Stomach (tissue), 19 donors: ENCODE measurements at places on chromosomes 3 and 15.

DNA sequence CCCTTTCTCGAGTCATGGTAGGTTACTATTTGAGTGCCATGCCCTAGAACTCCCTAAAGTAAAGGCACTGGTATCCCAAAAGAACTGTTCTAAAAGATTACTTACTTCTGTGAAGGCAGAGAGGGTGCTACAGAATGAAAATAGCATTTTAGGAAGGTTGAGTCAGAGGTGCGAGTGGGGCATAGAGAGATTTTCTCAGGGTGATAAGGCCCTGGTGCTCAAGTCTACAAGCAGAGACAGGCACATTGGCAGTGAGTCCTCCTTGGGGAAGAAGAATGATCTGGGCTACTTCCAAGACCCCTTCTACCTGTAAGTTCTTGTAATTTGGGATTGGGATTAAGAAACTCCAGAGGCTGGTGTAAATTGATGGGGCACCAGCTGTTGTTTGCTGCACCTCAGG is 96.7 kb downstream of the AKAP13 start:
- H3K4me1 ChIP-seq = peaks cover 58% of the 10 kb centered on the region
- H3K4me3 ChIP-seq = no peak overlapping the region
- no peak for DNase-seq

DNA sequence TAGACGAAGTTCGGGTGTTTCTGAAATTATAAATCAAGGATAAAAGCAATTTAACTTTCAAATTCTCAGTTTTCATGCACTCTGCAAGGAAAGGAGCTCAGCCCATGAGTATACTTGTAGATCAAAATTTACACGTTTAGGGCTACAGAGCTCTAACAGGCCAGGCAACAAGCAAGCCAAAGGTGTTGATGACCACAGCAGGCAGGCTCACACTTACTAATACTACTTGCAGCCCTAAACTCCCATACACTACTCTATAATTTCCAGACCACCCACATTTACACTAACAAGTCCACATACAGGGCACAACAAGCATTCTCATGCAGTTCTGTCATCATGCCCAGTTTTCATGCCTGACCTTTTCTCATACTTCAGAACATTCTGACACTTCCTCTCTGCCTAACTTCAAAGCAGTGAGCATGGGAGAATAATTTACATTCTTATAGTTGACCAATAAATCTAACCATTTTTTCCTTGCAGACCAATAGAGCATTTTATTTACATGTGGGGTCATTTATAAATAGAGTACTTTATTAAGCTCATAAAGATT is 124.7 kb upstream of the FRMD4B start:
- H3K27me3 ChIP-seq = no peaks in the 10 kb centered on the region
- H3K4me1 ChIP-seq = no peaks in the 10 kb centered on the region
- H3K36me3 ChIP-seq = no peaks in the 10 kb centered on the region

- H3K27ac ChIP-seq = no peak overlapping the region
- no peaks in the 10 kb centered on the region for H3K36me3 ChIP-seq
- H3K27me3 ChIP-seq = no peaks in the 10 kb centered on the region
- no peak overlapping the region for H3K4me3 ChIP-seq
These were observed 121.4 kb downstream of the VGLL3 start for GRCh38 chr3:86869566-86869965.

- no peak overlapping the region for H3K27ac ChIP-seq
- DNase-seq = no peak
- no peaks in the 10 kb centered on the region for H3K27me3 ChIP-seq
- H3K36me3 ChIP-seq = no peaks in the 10 kb centered on the region
- H3K4me1 ChIP-seq = no peaks in the 10 kb centered on the region
These were observed 3.3 kb downstream of the DNAJB8 start for GRCh38 chr3:128463354-128463753.

GRCh38 chr15:32877252-32878019 is 159.6 kb downstream of the GREM1 start:
- peaks cover 34% of the 10 kb centered on the region for H3K4me1 ChIP-seq
- H3K4me3 ChIP-seq = no peak overlapping the region
- H3K36me3 ChIP-seq = no peaks in the 10 kb centered on the region

- DNase-seq = no peak
- H3K4me1 ChIP-seq = no peaks in the 10 kb centered on the region
- no peak overlapping the region for H3K4me3 ChIP-seq
- no peaks in the 10 kb centered on the region for H3K27me3 ChIP-seq
These were observed 505.8 kb downstream of the EPHA3 start for GRCh38 chr3:89613241-89613640.

GRCh38 chr3:187623285-187623814 is 46.8 kb downstream of the SST start:
- H3K36me3 ChIP-seq = no peaks in the 10 kb centered on the region
- H3K27me3 ChIP-seq = no peaks in the 10 kb centered on the region
- no peak overlapping the region for H3K4me3 ChIP-seq
- H3K27ac ChIP-seq = no peak overlapping the region

DNA sequence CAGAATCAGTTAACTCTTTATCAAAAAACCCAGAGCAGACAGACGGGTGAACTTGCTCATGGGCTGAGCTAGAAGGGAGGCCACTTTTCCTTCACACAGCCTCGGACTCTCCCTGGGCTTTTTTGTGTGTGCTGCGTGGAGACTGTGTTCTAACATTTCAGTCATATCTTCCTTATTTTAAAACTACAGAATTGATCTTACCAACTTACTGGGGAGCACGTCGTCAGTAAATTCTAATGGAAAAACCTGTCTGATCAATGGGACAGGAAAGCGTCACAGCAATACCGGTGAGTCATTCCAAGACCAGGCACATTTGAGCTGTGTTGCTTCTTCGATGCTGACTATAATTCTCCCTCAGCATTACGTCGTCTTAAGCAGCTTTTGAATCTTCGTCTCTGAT is 145.1 kb downstream of the LPP start:
- no peaks in the 10 kb centered on the region for H3K36me3 ChIP-seq
- H3K4me3 ChIP-seq = no peak overlapping the region
- peak overlapping the region; percentile 47 for H3K27ac ChIP-seq
- no peaks in the 10 kb centered on the region for H3K27me3 ChIP-seq
- DNase-seq = no peak

- peaks cover 18% of the 10 kb centered on the region for H3K36me3 ChIP-seq
- DNase-seq = no peak
- no peak overlapping the region for H3K27ac ChIP-seq
- H3K27me3 ChIP-seq = no peaks in the 10 kb centered on the region
- H3K4me1 ChIP-seq = no peaks in the 10 kb centered on the region
These were observed 23.9 kb downstream of the ATP1B3 start for GRCh38 chr3:141900343-141900742.

- H3K4me1 ChIP-seq = peaks cover 6% of the 10 kb centered on the region
- DNase-seq = no peak
- H3K27ac ChIP-seq = no peak overlapping the region
- no peaks in the 10 kb centered on the region for H3K36me3 ChIP-seq
- no peak overlapping the region for H3K4me3 ChIP-seq
These were observed 93.2 kb upstream of the CCDC80 start for GRCh38 chr3:112734171-112734570.

DNA sequence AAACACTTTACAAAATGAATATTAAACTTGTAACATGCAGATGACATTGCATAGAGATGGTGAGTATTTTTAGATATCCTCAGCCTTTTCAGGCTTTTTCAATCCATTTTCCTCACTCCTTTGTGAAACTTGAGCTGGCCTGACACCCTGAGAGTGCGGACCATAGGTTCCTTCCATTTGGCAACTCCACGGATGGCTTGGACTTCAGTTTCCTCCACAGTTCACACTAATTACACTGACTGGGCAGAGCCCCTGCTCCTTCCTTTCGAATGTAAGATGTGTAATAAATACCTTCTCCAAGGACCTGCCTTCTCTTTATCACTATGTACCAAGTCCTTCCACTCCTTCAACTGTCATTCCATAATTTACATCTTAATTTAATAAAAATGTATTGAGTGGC is 141.7 kb upstream of the LRIG1 start:
- no peak for DNase-seq
- no peaks in the 10 kb centered on the region for H3K27me3 ChIP-seq
- H3K4me3 ChIP-seq = no peak overlapping the region
- H3K27ac ChIP-seq = no peak overlapping the region

GRCh38 chr3:5087209-5087608 is 34.9 kb upstream of the ARL8B start:
- no peaks in the 10 kb centered on the region for H3K36me3 ChIP-seq
- DNase-seq = no peak
- no peak overlapping the region for H3K27ac ChIP-seq
- no peak overlapping the region for H3K4me3 ChIP-seq
- peaks cover 5% of the 10 kb centered on the region for H3K4me1 ChIP-seq

DNA sequence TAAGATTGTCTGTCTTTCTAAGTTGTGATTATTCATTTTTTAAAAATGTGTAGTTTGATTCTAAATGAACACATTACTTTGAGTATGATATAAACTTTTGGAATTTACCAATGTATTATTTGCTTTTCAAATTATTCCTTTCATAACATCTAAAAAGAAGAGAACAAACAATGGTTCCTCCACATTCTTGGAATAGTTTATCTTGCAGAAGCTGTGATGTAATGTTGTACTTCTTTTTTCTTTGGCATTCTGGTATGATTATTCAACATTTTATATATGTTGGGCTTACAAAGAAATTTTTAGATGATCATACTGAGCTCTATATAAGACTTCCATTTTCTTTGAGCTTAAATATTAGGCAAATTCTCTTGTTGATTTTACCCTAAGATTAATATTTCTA is 419.2 kb downstream of the DIPK2A start:
- no peaks in the 10 kb centered on the region for H3K4me1 ChIP-seq
- H3K36me3 ChIP-seq = no peaks in the 10 kb centered on the region
- DNase-seq = no peak
- no peak overlapping the region for H3K27ac ChIP-seq

GRCh38 chr3:4757575-4758248 is 221.5 kb upstream of the BHLHE40 start:
- peak overlapping the region; percentile 65 for H3K27ac ChIP-seq
- no peak for DNase-seq
- H3K27me3 ChIP-seq = no peaks in the 10 kb centered on the region
- peaks cover 26% of the 10 kb centered on the region for H3K36me3 ChIP-seq
- H3K4me3 ChIP-seq = no peak overlapping the region

- H3K4me3 ChIP-seq = no peak overlapping the region
- H3K27ac ChIP-seq = no peak overlapping the region
These were observed 762.7 kb downstream of the ROBO1 start for GRCh38 chr3:79005084-79005483.

DNA sequence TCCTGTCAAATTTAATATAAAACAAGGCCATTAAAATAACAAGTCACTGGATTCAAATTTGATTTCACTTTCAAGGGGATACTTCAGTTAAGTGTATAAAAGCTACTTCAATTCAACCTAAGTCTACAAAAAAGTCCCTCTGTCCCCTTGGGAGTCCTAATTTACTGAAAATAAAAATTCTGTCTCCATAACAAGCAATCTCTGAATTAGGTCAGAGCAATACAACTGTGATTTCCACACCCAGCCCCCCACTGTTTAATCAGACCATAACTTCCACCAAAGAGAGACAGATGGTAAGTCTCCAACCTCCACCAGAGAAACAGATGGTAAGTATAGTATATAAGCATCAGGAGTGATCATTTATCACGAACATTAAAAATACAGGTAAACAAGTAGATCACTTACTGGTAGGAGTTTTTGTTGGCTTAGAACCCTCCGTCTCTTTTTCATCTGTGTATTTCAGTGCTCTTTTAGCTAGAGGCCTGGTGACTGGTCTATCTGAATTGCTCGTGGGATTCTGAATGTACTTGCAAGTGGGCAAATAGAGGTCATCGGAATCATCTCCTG is 12.1 kb downstream of the SGO1 start:
- no peak overlapping the region for H3K27ac ChIP-seq
- no peak overlapping the region for H3K4me3 ChIP-seq
- no peaks in the 10 kb centered on the region for H3K36me3 ChIP-seq
- DNase-seq = no peak

DNA sequence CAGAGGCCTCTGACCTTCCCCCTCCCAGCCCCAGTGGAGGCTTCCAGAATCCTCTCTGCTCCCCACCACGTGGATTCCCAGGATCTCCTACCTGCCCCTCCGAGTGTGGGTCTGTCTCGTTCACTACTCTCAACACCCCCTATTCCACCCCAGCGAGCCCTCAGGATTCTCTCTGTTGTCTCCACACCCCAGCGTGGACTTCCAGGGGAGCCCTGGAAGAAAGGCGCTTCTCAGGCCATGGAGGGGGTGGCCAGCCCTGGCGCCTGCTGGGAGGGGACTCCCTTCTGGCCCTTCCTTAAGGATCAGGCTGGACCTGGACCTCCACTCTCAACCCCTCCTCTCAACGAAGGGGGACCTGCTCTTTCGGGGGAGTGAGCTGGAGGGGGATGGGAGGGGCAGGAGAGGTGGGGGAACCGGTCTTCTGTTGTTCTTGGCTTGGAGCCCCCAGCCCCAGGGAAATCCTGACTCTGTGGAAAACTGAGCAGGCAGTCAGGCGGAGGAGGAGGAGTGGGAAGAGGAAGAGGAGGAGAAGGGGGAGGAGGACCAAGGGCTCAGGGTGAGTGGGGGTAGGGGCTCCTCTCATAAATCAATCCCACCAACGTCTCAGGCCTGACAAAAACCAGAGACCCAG is 32.9 kb downstream of the EPHB3 start:
- no peak for DNase-seq
- H3K4me3 ChIP-seq = no peak overlapping the region

GRCh38 chr3:188832146-188832545 is 339.6 kb upstream of the TPRG1 start:
- H3K36me3 ChIP-seq = no peaks in the 10 kb centered on the region
- H3K4me3 ChIP-seq = no peak overlapping the region
- DNase-seq = no peak
- H3K27ac ChIP-seq = no peak overlapping the region
- no peaks in the 10 kb centered on the region for H3K27me3 ChIP-seq

GRCh38 chr15:89845305-89845893 is 30.7 kb upstream of the ANPEP start:
- DNase-seq = no peak
- H3K27me3 ChIP-seq = no peaks in the 10 kb centered on the region
- no peak overlapping the region for H3K4me3 ChIP-seq
- H3K4me1 ChIP-seq = peaks cover 14% of the 10 kb centered on the region

DNA sequence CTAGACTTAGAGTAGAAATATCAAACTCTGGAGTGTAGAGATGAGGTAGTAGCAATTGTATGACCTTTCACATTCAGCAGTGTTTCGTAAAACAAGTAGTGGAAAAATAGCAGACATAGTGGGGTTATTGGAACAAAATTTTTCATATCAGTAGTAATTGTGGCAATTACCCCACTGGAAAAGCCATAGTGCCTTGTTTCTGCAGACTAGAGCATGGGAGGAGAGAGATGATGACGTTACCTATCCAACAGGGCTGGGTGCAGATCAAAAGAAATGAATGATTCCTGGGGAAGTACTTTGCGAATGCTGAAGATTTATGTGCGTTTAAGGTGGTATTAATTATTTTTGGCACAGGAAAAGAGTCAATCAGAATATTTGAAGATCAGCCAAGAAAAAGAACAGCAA is 147.0 kb upstream of the LRRFIP2 start:
- H3K4me1 ChIP-seq = no peaks in the 10 kb centered on the region
- H3K36me3 ChIP-seq = peaks cover 64% of the 10 kb centered on the region
- no peak overlapping the region for H3K4me3 ChIP-seq
- DNase-seq = no peak
- no peaks in the 10 kb centered on the region for H3K27me3 ChIP-seq

- H3K36me3 ChIP-seq = no peaks in the 10 kb centered on the region
- no peak overlapping the region for H3K4me3 ChIP-seq
- no peaks in the 10 kb centered on the region for H3K4me1 ChIP-seq
- H3K27ac ChIP-seq = no peak overlapping the region
- no peaks in the 10 kb centered on the region for H3K27me3 ChIP-seq
These were observed 93.4 kb downstream of the IL12A start for GRCh38 chr3:160081958-160082533.
